Retina (tissue), 1 donor: ENCODE measurements at places on chromosomes 4 and X.
A peak's percentile ranks its signal among the peaks of the same experiment; 100 is the strongest.

GRCh38 chr4:27616166-27616565 lies 755.5 kb downstream of the STIM2 start:
- no peak for DNase-seq

DNA sequence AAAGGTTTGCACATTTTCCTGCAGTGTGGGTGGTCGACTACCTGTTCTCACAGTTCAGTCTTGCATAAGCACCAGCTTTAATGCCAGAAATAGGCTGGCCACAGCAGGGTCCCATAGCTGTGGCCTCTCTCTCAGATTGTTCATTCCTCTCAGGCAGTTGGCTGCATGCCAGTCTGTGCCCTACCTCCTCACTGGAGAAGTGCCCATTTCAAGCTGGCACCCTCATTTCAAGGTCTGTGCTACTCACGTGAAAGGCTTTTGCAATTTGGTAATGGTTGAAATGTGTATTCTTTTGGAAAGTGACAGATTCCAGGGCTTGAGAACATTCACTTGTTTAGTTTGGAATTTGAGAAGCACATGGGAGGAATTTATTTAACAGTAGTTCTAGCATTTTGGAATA lies 28.9 kb upstream of the MTMR1 start:
- DNase-seq: no peak

GRCh38 chr4:170776983-170777382 lies 687.2 kb upstream of the AADAT start:
- no peak for DNase-seq

- DNase-seq: peak; percentile 80
These were observed 55.9 kb downstream of the AGA start for GRCh38 chr4:177386278-177386815.

- no peak for DNase-seq
These were observed 165.8 kb downstream of the SHROOM4 start for GRCh38 chrX:50648156-50648555.

DNA sequence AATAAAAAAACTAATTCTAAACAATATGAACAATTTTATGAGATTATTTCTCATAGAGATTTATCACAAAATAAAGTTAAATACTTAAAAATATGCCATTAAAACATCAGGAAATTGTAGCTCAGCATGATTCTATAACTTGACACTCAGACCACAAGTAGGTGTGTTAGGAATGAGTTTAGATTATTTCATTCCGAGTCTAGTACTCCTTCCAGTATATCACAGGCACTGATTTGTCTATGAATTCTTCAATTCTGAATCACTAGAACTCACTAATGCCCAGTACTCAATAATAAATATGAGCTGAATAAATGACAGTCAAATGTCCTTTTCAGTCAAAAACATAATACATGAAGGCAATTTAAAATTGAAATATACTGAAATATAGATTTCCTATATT lies 22.2 kb downstream of the BOD1L1 start:
- DNase-seq: no peak

DNA sequence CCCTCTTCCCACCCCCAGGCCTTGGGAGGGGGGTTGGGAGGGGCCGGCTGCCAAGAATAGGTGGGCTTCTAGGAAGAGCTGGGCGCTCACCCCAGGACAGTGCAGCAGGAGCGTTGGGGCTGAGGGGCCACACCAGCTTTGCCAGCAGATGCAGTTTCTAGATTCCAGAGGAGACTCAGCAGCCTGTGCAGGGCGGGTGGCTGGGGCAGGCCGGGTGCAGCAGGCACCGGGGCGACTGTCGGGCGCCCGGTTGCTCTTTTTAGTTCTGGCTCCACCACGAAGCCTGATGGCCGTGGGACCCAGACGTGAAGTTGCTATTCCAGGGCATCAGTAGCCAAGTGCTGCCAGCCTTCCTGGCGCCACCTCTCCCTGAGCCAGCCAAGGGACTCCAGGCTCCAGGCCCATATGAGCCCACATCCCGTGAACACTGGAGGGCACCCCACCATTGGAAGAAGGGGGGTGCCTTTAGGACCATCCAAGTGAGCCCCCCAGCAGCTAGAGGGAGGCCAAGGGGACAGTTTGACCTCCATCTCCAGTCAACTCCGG lies 5.8 kb downstream of the SSR4 start:
- DNase-seq: no peak

DNA sequence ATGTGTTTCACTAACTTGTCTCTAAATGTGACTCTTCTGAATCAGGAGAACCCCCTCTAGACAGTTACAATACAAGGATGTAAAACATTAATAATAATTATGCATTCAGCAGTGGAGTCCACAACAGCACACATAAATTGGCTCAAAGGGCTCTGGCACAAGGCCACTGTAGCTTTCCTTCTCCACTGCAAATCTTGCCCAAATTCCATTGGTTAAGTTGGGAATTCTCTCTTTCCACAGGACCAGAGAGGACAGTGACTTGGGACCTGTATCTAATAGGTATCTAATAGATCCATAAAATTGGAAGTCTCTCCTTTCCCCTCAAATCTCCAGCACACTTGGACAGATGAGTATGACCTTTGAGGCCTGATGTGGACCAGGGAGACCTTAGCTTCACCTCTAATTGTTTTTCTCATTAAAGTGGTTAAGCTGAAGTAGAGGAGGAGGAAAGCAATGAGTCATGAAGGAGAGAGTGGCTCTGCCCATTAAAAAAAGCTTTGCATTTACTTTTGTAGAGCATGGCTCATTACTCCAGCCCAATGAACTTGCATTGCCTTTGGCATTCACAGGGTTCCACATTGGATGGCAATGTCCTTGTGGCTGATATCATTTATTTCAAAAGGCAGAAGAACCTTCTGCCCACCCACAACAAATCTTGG lies 72.3 kb upstream of the SH3RF1 start:
- DNase-seq: no peak

- no peak for DNase-seq
These were observed 534.8 kb upstream of the HTR2C start for GRCh38 chrX:114049063-114049462.

- peak; percentile 32 for DNase-seq
These were observed 1.6 kb downstream of the GRIA3 start for GRCh38 chrX:123185721-123186120.

GRCh38 chr4:154348657-154349056 lies 142.9 kb downstream of the DCHS2 start:
- DNase-seq: no peak

GRCh38 chr4:53598901-53599300 lies 7.6 kb upstream of the LNX1 start:
- no peak for DNase-seq

- no peak for DNase-seq
These were observed 839.1 kb downstream of the GLUD2 start for GRCh38 chrX:121886557-121886956.

DNA sequence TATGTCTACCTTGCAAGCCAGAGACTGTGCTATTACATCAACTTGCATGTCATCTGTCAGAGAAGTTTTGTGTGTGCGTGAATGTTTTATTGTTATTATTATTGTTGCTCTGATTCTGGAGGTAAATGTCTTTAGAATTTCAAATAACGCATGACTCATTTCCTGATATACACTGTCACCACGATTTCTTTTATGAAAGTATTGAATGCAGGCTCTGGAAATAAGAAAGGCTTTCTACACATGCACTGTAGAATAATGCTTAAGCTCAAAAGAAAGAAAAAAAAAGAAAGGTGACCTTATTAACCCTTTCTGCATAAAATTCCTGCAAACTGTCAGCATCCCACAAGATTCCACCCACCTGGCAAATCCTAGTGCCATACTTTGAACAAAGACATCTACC lies 632.9 kb downstream of the ZNF674 start:
- DNase-seq: no peak

GRCh38 chrX:46713672-46714490 lies 45.0 kb downstream of the SLC9A7 start:
- DNase-seq: no peak

- DNase-seq: no peak
These were observed 13.3 kb downstream of the FGF5 start for GRCh38 chr4:80279751-80280150.
